ENCODE measurements at places on chromosomes 1 and 21.

DNA sequence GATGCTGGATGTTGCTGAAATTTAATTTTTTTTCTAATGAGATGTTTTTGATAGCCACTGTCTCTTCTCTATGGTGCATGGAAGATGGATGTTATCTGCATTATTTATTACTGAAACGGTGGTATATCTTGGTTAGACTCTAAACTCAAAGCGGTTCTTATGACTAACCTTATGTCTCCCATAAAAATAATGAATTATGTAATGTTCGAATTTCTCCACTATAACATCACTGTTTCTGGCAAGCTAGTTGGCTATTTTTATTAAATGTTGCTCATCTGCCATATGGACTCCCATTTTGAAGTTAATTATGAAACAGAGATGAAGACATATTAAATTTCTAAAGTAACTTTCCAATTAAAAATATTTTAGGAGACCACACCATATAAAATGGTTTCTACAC lies 808.6 kb upstream of the ADGRL4 start:
- no peak for DNase-seq

- DNase-seq = no peak
Observed at GRCh38 chr1:95723346-95723745, 489.3 kb downstream of the RWDD3 start.

DNA sequence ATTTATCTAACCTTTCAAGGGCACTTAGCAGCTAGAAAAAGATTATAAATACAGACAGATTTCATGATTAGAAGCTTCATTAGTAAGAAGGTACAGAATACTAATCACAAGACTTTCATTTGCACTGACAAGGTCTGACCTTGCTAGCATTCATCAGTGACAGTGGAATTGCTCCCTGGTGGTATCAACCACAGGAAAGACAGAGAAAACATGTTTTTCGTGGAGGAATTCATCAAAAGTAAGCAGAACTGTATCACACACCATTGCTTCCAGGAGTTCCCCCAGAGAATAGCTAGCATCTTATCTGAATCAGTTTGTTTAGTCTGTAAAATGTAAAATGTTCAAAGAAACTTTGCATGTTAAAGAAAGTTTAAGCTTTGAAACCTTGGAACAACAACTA lies 20.6 kb upstream of the CRB1 start:
- no peak for DNase-seq

DNA sequence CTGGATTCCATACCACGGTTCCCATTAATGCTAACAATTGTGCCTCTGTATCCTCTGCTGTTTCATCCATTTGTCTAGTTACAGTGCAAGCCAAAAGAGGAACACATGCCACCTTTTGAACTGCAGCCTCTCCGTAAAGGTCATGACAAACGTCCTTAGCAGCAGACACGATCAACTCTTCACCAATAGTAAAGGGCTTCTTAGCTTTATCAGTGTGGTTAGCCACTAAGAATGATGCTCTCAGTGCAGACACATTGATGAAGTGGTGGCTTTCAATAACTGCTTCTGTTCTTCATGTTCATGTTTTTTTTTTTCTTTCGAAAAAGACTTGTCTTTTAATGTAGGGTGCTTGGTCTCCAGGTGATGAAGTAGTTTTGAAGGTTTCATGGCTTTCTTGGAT lies 14.3 kb downstream of the XPR1 start:
- no peak for DNase-seq

DNA sequence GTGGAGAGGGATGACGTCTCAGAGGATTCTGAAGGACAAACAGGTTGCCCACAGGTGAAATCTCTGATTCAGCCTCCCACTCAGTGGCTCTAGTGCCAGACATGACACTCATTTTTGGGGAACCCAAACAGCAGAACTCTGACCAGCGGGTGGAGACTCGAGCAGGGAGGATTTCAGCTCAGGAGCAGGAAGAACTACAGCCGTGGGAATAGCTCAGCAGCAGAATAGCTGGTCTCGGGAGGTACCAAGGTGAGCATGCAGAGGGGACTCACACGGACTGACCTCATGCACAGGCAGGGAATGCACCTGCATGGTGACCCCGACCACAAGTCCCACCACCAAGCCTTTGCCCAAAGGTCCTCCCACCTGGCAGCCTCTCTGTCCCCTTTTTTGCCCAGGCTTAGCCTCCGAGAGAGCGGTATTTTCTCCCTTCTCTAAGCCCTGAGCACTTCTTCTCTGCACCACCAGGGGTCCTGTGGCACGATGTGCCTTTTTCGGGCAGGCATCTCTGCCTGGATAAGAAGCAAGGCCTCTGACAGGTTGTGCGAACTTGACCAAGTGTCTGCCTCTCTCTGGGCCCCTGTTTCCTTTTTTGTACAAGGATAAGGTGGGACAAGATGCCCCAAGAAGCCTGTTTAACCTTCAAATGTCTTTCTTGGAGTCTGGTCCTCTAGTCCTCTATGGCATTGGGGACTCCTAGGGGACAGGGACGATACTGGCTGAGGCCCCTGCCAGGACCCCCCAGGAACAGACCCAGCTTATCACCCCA lies 8.8 kb upstream of the FGR start:
- peak; percentile 64 for DNase-seq

- no peak for DNase-seq
Observed at GRCh38 chr1:23441446-23442148, 17.0 kb upstream of the TCEA3 start.

- DNase-seq = no peak
Observed at GRCh38 chr1:200252531-200252930, 157.3 kb downstream of the ZNF281 start.

DNA sequence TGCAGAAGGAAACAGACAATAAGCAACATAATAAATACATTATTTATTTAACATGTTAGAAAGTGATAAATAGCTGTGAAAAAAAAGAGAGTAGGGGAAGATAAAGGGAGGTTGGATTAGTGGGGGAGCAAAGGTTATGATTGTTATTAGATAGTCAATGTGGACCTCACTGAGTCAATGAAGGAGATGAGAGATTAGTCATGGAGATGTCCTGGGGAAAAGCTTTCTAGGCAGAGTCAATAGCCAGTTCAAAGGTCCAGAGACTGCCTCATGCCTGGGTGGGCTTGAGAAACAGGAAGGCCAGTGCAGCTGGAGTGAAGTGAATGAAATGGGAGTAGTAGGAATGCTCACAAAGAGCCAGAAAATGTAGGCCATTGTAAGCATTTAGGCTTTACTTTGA lies 187.1 kb upstream of the CACYBP start:
- peak; percentile 4 for DNase-seq

GRCh38 chr1:61836649-61837048 lies 94.4 kb downstream of the PATJ start:
- DNase-seq = no peak

DNA sequence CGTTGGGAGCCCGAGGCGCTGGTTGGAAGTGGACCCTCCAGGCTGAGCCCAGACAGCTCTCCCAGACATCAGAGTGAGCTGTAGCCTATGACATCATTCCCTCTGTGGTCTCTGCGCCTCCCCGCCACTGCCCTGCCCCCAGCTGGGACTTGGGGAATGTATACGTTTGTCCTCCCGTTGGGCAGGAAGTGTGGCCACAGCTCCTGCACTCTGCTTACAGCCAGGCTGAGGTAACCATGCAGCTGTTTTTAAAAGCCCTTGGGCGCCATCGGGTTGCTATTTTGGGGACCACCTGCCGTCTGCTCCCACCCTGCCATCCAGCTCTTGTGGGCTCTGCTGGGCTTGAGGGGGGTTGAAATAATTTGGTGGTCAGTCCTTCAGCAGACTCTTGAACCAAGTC lies 7.8 kb downstream of the VASH2 start:
- peak; percentile 83 for DNase-seq

DNA sequence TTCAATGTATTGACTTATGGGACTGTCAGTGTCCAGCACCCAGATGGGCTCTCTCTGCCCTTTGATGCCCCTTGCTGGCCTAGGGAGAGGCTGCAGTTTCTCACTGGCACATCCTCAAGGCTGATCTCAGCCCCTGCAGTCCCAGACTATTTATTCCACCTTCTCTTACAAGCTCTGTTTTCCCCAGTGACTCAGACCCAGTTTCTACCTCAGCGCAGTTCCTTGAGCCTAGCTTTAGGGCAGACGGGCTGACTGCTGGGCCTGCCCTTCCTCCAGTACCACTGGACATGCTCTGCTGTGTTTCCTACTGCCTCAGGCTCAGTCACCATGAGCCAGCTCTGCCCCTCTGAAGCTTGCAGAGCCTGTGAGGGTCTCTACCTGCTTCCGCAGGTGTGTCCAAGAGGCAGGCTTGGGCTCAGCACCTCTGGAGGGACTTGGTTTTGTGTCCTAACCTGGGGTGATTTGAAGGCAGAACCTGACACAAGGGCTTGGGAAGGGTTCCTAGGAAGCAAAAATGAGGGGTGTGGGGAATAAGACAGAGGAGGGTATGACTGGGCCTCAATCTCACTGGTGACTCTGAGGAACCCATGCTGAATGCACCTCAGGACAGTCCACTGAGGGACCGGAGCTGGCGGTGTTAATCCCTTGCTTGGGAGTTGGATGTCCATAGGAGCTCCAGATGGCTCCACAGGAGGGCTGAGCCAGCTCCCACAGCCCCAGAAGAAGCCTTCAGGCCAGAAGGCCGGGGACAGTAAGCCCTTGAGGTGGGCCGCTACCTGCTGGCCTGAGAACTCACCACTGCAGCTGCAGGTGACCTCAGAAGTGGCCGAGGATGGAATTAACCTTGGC lies 689.9 kb downstream of the MATN1 start:
- no peak for DNase-seq

GRCh38 chr1:46802901-46803574 lies 4.2 kb downstream of the CYP4B1 start:
- DNase-seq = no peak

- DNase-seq = no peak
Observed at GRCh38 chr1:26145960-26146294, 13.0 kb upstream of the FAM110D start.

DNA sequence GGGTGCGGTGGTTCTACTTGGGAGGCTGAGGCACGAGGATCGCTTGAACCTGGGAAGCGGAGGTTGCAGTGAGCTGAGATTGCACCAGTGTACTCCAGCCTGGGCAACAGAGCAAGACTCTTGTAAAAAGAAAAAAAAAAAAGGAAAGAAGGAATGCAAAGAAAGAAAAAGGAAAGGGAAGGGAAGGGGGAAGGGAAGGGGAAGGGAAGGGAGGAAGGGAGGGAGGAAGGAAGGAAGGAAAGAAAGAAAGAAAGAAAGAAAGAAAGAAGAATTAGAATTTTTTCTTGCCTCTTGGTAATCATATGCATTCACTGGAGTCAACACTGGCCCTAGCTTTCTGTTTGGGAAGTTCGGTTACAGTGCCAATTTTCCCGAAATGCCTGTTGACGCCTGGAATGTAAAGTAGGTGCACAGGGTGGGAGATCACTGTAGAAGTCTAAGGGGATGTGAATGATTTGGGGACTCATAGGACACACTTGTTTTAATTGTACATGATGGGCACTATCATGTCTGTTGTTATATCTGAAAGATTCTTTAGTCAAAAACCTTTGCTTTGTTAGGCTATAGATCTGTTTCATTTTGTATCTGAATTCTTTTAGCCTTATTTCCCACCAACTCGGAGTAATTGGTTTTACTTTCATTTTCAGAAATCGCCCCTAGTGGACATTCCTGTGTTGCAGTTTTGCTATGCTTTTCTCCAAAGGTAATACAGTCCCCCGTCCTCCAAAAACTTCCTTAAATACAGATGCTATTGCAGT lies 59.8 kb upstream of the MORC3 start:
- peak; percentile 81 for DNase-seq

DNA sequence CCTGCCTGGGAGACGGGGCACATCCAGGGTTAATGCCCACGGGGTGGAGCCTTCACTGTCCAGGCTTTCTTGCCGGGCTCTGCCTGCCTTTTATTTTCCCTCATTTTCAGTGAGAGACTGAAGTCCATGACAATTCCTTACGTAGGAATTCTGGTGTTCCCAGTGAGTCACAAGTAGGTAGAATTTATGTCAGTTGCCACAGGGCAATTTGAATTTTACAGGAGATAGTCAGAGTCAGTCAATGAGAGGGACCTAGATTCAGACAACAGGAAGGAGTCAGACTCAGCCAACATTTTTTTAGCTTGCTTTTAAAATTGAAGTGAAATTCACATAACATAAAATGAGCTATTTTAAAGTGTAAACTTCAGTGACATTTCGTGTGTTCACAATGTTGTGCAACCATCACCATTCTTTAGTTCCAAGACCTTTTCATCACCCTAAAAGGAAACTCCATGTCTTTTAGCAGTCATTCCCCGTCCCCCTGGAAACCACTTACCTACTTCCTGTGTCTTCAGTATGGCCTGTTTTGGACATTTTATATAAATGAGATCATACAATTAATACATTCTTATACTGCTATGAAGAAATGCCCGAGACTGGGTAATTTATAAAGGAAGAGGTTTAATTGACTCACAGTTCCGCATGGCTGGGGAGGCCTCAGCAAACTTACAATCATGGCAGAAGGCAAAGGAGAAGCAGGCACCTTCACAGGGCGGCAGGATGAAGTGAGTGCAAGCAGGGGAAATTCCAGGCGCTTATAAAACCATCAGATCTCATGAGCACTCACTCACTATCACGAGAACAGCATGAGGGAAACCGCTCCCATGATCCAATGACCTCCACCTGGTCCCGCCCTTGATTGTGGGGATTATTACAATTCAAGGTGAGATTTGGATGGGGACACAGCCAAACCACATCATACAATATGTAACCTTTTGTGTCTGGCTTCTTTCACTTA lies 14.6 kb downstream of the AJAP1 start:
- no peak for DNase-seq

GRCh38 chr1:112393631-112393974 lies 2.4 kb upstream of the CTTNBP2NL start:
- DNase-seq = peak; percentile 36

GRCh38 chr1:32893198-32894018 lies 7.1 kb downstream of the HPCA start:
- no peak for DNase-seq

GRCh38 chr1:22793647-22794046 lies 83.0 kb downstream of the EPHB2 start:
- no peak for DNase-seq

DNA sequence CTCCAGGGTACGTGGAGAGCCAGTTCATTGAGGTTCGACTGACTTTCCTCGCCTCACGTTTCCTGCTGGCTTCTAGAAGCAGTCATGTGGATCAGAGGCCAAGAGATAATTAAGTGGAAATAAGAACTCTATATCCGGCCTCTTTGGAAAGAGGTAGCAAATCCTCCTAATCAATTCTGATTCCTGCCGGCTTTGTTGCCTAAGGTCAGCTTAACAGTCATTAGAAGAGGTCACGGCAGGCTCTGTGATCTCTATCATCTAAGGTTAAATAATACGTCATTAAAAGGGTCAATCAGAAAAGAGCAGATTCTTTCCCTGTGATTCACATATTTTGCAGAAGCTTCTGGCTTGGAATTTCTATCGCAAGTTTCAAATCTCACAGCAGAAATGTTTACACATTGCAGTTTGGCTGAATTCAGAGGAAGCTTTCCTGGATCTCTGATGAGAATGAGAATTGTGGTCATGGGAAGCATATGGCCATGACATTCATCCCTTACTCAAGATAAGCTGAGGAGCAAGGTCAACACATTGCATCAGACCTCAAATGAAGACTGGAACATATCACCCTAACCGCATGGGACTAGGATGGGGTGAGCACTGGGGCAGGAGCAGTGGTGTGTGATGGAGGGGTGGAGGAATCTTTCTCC lies 189.4 kb downstream of the PBX1 start:
- DNase-seq = peak; percentile 96

GRCh38 chr21:45202889-45203288 lies 84.8 kb downstream of the POFUT2 start:
- no peak for DNase-seq

GRCh38 chr1:226887006-226887405 lies 16.6 kb downstream of the PSEN2 start:
- no peak for DNase-seq

GRCh38 chr1:31502926-31503511 lies 73.3 kb upstream of the TINAGL1 start:
- DNase-seq = no peak

GRCh38 chr1:92218559-92218958 lies 844 bp downstream of the C1orf146 start:
- no peak for DNase-seq

GRCh38 chr1:98538106-98538505 lies 123.4 kb upstream of the SNX7 start:
- DNase-seq = no peak
